ENCODE measurements at places on chromosomes 12 and 14. TPM values are rescaled to one million over a fixed set of nuclear protein-coding genes. Genes with fewer than 3 reads are reported as not detected.

Gene SMIM10L1
- total RNA-seq: 12.0 TPM

Gene MED13L
- total RNA-seq: 49.7 TPM

DNA sequence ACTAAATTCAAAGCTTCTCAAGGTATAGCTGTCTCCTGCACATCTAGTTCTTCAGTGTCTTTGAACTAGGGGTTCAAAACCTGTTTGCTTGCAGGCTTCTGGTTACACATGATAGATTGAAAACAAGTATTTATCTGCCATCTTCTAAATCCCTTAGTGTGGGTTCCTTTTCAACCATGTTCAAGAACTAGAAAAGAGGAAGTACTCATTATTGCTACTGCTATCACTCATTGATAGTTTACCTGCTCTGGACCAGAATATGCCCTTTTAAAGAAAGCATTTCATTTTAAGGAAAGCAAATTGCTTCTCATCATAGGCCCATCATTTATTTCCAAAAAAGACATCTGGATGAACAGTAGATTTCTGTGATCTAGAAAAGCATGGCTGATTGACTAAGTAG lies 37.1 kb upstream of the VSX2 start:
- DNase-seq: no peak

Gene TWF1
- 29.7 TPM for total RNA-seq

- no peak for DNase-seq
Observed at GRCh38 chr14:81589381-81590065, 55.9 kb upstream of the SEL1L start.

DNA sequence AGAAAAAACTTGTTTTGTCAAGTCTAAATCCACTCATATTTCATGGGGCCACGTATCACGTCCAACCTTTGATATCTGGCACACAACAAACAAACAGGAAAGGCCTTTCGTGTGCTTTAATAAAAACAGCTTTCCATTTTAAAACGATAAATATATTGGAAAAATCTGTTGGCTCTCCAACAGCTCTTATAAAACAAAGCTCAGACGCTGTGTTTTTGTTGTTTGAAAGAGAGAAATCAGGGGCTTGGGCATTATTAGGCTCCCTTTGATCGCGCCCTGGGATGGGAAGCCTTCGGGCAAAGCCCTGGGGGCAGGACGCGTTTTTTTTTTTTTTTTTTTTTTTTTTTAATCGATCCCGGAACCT lies 429 bp upstream of the PLEKHA5 start:
- no peak for DNase-seq

- DNase-seq: no peak
Observed at GRCh38 chr12:89355243-89356068, 3.2 kb upstream of the DUSP6 start.

Data from CD8-positive, alpha-beta memory T cell (primary cell).